B cell (primary cell): ENCODE measurements at places on chromosomes 3 and 15. TPM values are rescaled to one million over a fixed set of nuclear protein-coding genes. Genes with fewer than 3 reads are reported as not detected.
A peak's percentile ranks its signal among the peaks of the same experiment; 100 is the strongest.

DNA sequence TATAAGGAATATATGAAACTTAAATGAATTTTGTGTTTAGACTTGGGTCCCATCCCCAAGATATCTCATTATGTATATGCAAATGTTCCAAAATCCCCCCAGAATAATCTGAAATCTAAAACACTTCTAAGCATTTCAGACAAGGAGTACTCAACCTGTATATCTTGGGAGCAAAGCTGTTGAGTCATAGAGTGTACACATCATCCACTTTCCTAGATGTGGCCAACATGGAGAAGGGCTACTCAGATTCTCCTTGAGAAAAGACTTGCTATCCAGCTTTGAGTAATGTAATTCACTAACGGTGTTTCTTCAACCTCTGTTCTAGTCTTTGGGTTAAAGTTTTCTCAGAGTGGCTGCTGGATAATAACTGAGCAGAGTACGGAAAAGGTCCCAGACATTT lies 215.5 kb upstream of the POU1F1 start:
- DNase-seq = no peak

- no peak for DNase-seq
Measured at GRCh38 chr3:110381992-110382391, 689.6 kb upstream of the NECTIN3 start.

DNA sequence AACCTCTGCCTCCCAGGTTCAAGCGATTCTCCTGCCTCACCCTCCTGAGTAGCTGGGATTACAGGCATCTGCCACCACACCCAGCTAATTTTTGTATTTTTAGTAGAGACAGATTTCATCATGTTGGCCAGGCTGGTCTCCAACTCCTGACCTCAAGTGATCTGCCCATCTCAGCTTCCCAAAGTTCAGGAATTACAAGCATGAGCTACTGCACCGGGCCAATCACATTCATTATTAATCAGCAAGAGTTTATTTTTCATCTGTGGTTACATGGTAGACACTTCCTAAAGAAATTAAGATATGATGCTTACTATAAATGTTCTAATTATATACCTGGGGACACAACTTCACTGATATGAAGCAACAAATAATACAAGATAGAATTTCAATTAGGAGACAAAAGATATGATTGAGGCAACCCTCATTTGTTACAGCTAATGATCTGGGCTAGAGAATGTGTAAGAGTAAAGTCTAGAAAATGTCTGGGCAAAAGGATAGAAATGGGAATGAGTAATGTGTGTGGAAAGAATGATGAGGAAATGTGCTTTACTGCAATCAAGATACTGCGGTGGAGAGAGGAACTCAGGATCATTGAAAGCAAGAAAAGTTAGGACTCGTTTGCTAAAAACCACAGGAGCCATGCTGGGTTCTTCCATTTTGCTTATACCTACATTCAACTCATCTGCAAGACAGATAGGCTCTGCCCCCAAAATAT lies 366.8 kb downstream of the ZIC1 start:
- DNase-seq = no peak

GRCh38 chr3:71465371-71466036 lies 118.0 kb downstream of the FOXP1 start:
- peak; percentile 25 for DNase-seq

DNA sequence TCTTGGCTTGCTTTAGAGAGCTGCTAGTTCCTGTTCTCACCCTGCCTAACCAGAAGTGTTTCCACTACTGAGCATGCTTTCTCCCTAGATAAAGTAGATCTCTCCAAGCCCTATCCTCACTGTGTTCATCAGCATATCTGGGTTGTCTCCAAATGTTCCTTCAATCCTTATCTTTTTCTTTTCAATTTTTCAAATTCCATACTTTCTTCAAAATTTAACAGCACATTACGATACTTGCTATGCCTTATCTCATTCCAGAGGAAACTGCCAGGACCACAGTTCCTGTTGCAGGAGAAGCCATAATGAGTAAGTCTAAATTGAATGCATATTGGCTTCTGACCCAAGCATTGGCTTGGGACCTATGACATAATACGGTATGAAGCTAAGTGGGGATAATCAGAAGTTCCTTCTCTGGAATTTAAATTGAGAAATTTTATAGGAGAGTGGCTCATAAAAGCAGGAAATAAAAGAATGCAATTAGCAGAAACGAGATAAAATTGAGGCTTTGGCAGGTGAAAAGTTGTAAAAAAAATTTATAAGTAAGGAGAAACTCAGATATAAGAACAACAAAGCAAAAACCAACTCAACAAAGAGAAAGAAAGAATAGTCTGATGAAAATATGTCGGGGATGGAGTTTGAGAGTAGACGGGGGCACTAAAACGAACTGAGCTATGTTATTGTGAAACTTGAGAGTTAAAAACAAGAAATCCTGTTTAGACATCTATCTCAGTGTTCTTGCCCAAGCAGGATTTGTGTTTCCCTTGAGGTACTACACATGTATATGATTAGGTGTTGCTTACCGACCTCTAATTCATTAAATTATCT lies 631.7 kb upstream of the CCDC54 start:
- DNase-seq = no peak

- DNase-seq = no peak
Measured at GRCh38 chr3:189883113-189883753, 237.5 kb downstream of the P3H2 start.

SKOR1 gene
- polyA plus RNA-seq = 0.37 and 0.84 TPM in 2 replicates

- no peak for DNase-seq
Measured at GRCh38 chr3:20857636-20858035, 671.6 kb upstream of the SGO1 start.
